Stimulated activated CD4-positive, alpha-beta T cell treated with anti-CD3 and anti-CD28 coated beads, Interleukin-12 subunit alpha, Interleukin-12 subunit beta, amount 100 ng/mL, for 24 hours (primary cell): ENCODE measurements at places on chromosomes 5 and 9.

GRCh38 chr9:132237481-132237880 is 75.6 kb downstream of the NTNG2 start:
- DNase-seq = no peak

DNA sequence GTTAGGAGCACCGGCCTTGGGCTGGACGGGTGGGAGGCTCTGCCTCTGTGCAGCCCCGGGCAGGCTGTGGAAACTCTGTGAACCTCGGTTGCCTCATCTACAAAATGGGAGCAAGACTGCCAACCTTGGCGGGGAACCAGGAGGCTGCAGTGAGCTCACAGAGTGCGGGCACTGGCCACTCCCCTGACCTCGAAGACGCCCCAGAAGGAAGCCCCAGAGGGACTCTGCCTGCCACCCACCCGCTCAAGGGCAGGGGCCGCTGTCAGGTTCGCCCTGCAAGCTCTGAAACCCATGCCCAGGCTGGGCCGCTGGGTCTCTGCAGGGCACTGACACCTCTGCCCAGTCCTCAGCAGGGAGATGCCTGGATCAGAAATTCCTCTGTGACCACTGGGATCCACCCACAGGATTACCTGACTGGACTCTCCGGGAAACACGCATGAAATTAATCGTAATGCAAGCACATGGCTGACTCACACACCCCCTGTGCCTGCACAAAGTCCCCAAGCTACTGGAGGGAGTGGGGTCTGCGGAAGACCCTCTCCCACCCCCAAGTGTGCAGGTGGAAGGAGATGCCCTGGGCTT is 7.4 kb downstream of the CCDC187 start:
- DNase-seq = no peak

DNA sequence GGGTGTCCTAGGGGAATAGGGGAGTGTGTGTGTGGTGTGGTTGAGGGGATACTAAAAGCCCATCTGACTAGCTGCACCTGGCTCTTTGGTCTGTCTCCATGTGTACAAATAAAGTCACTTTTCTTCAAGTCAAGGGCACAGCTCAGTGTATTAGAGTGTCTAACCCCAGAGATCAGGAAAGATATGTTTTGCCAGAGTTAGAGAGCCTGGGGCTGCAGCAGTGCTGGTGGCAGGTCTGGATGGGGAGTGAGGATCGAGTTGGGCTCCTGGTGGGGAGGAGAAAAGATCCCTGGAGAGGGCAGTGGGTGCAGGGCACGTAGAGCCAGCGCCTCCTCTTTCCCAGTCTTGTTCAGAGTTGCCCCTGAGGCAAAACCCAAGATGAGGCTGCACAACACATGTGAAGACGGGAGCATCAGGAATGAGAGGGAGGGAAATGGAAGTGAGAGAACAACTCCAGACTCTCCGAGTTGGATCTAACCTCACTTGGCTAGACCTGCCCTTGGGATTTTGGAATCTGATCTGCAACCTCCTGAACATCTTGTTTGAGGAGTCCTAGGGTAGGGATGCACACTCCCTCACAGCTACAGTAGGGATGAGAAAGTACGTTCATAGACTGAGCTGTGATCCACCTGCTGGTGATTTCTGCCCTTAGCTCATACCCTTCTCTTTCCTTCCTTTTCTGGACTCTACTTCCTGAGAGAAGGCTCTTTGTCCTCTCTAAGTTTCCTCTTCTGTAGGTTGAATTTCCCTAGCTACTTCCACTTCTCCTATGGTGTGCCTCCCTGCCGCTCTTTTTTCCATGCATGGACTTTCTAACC is 309.9 kb downstream of the ZSWIM6 start:
- DNase-seq = no peak

DNA sequence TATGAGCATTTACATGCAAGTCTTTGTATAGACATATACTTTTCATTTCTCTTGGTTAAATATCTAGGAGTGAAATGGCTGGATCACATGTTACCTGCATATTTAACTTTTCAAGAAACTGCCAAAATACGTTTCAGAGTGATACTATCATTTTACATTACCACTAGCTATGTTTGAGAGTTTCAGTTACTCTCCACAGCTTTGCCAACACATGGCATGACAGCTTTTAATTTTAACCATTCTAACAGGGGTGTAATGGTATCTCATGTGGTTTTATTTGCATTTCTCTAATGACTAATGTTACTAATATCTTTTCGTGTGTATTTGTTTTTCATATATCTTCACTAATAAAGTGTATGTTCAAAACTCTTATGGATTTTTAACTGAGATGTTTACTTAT is 99.8 kb downstream of the DTWD2 start:
- DNase-seq = no peak

DNA sequence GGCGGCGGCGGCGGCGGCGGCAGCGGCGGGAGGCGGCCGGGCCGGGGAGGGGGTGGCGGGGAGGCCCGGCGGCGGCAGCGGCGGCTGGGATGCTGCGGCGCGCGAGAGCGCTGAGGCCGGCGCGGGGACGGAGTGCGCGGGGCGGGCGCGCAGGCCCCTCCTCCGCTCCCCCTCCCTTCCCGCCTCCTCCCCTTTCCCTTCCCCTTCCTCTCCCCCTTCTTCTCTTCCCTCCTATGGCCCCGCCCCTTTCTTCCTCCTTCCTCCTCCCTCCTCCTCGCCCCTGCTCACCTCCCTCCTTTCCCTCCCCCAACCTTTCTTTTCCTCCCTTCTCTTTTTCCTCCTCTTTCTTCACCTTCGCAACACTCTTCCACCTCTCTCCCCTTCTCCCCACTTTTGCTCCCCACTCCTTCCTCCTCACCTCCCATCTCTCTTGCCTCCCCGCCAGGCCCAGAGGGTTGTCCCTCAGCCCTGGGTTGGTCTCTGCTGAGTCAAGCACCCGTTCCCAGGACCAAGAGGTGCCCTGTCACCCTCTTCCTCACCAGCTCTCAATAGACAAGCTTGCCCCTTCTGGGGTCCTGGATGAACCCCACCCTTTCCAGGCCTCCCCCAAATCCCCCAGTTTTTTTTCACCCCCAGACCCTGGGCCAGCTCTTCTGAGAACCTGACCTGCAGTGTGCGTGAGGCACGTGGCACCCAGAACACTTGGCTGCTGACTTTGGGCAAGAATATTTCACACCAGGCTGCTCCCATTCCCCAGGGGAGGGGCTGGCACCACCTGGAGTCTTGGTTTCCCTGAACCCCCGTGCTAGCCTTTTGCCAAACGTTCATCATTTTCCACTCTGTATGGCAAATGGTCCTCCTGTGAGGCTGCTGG is at the start of gene SEMA4D:
SEMA4D (minus strand) TSS at position 136 of the 874 bp plus-strand sequence. CDS start 92,657 bp downstream, outside the sequence.
- peak; percentile 76 for DNase-seq

GRCh38 chr9:97633859-97634490 is 354 bp downstream of the NCBP1 start:
- DNase-seq = no peak

DNA sequence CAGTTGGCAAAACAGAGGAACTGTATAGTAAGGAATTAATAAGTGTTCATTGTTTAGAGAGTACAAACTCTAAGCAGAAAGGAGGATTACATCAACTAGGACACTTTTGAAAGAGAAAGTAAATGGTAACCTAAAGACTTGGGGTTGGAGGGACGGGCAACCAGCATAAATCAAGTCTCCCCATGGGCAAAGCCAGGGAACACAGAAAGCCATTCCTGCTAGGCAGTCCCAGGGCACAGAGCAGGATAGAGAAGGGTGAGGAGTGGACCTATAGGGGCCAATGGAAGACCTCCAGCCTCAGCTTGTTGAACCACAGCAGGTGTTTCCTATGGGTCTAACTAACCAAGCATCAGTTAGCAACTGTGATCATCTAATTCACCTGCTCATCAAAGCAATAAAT is 9.2 kb upstream of the ERAP1 start:
- DNase-seq = no peak

GRCh38 chr5:33238826-33239695 is 201.7 kb upstream of the TARS1 start:
- DNase-seq = no peak

- DNase-seq = no peak
Observed at GRCh38 chr9:124800306-124801259, 23.6 kb downstream of the OLFML2A start.

GRCh38 chr9:69314547-69314946 is 10.5 kb upstream of the ENTREP1 start:
- DNase-seq = no peak

DNA sequence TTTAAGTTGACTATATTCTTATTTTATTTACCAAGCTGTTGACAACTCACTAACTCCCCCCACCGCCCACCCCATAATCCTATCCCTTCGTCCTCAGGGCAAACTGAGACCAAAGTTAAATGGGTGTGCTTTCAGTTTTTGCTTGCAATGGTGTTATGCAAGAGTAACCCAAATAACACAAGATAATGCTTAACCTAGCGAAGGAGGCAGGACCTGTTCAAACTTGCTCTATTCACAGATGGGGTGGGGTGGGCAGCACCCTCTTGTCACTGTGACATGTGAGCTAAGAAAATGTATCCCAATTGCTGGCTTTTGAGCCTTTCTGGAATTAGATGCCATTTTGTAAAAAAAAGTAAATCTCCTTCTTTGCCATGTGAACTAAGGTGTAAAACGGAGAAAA is 40.4 kb downstream of the GLIS3 start:
- DNase-seq = no peak

DNA sequence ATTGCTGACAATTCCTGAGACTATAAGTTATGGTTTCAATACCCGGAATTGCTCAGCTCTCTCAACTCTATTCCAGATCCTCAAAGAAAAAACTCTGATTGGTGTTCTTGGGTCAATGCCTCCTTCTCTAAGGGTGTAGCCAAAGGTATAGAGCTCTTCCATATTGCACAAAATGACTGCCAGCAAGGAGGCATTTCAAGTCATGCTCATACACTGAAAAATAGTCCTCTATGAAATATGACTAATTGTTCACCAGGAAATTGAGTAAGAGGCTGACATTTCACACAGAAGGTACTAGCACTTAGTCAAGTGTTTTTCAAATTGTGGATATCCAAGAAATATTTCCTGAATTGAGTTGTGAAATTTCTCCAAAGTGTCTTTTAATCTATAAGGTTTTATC is 111.1 kb upstream of the KLF9 start:
- DNase-seq = no peak

GRCh38 chr5:169636477-169637084 is 494 bp upstream of the DOCK2 start:
- no peak for DNase-seq

GRCh38 chr9:133520121-133520835 is 4.5 kb downstream of the MYMK start:
- no peak for DNase-seq

DNA sequence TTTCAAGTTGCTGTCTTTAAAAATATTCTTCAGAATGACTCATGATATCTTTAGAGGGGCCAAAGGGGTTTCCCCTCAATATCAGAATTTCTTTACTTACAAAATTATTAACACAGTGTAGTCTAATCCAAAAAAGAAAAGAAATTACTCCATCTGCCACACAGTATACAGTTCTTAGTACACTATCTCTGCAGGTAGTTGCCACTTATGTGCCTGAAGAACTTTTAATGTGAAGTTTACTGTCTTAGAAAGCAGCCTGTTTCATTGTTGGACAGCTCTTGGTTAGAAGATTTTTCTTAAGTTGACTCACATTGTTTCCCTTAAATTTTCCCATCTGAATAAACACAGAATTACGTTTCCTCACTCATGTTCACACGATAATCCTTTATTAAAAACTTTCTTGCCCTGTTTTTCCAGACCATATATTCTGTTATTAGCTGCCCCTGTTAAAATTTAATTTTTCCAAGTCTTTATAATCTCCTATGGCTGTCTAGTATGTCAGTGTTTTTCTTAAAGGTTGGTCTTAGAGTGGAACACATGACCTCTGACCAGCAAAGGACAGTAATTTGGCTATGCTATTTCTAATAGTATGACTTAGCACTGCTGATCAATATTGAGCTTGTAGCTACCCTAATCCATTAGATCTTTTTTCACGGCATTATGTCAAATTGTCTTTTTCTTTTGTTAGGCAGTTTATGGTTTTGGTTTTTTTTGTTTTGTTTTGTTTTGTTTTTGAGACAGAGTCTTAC is 21.8 kb upstream of the FKTN start:
- DNase-seq = no peak

GRCh38 chr5:87746341-87746740 is 333.6 kb upstream of the CCNH start:
- DNase-seq = no peak

GRCh38 chr5:56833325-56833724 is 18.0 kb downstream of the MAP3K1 start:
- DNase-seq = no peak

GRCh38 chr5:77003246-77003645 is 27.0 kb upstream of the AGGF1 start:
- DNase-seq = no peak

DNA sequence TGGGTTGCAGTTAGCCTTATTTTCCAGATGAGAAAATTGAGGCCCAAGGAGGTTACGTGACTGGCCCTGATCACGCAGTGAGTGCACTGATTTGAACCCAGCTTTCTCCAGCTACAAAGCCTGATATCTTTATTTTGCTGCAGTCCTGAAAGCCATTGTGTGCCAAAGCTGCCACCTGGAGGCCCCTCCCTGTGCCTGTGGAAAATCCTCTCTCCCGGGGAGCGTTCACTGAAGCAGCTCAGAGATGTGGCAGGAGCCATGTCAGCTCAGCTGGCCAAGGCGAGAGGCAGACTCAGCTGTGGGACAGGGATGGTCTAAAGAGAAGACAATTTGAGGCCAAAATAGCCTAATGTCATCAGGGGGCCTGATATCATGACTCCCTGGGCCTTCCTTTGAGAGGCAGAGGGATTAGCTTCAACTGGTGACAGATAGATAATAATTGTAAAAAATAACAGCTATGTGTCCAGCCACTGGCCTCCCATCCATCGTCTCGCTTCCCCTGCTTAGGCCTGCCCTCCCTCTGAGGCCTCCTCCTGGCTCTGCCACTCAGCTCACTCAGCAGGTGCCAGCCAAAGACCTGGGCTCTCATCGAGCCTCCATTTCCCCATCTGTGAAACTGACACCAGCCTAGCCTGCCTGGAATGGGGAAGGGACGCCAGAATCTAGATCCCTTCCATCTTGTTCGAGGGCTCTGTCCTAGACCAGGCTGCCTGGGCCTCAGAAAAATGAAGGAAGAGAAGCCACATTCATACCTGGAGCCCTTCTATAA is 74.3 kb upstream of the GGTA1 start:
- no peak for DNase-seq

- no peak for DNase-seq
Observed at GRCh38 chr9:111728617-111729366, 65.9 kb downstream of the SHOC1 start.

DNA sequence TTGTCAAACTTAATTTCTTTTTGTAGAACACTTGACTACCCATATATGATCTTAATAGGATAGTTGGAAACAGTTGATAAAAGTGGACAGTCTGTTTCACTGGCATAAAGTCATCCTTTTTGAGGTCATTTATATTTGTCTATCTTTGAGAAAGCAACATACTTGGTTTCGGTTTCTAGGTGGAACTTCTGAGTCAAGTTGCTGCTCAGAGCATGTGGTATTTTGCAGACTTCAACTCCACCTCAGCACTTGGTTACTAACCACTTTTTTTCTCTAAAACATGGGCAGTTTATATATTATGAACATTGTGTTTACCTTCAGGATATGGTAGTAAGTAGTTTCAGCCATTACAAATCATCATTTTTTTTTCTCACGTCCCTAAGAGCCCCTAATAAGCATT is 1749.0 kb upstream of the C9orf72 start:
- no peak for DNase-seq

DNA sequence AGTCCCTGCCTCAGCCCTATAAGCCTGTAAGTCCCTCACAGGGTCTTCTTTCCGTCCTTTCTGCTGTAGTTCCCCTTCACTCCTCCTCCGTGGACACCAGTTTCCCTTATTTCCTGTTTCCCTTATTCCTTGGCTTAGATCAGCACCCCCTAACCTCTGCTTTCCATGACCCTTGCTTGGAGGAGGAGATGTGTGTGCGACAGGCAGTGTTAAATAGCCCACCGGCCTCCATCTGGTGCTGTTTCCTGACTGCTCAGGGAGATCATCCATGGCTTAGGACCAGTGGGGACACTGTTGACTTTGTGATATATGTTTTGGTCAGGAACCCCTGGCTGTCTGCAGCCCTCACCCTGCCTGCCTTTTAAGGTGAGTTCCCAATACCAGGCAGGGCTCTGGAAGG is 34.1 kb upstream of the PSD2 start:
- DNase-seq = no peak
